Stimulated activated CD4-positive, alpha-beta T cell treated with anti-CD3 and anti-CD28 coated beads, Interleukin-15, amount 100 ng/mL, for 1 hour (primary cell): ENCODE measurements at places on chromosomes 3 and 15.

GRCh38 chr3:1587426-1587825, 494.6 kb downstream of the CNTN6 start:
- no peak for DNase-seq

DNA sequence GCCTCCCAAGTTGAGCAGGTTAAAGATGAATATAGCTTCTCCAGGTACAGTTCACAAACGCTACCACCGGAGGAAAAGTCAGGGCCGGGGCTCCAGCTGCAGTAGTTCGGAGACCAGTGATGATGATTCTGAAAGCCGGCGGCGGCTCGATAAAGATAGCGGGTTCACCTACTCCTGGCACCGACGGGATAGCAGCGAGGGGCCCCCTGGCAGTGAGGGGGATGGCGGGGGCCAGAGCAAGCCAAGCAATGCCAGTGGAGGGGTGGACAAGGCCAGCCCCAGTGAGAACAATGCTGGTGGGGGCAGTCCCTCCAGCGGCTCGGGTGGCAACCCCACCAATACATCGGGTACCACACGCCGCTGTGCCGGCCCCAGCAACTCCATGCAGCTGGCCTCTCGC, 61.4 kb downstream of the SNRK start:
- no peak for DNase-seq

GRCh38 chr3:52872245-52872644, 25.1 kb downstream of the STIMATE start:
- DNase-seq: no peak

GRCh38 chr3:48217449-48217848, 5.8 kb upstream of the CAMP start:
- DNase-seq: no peak

DNA sequence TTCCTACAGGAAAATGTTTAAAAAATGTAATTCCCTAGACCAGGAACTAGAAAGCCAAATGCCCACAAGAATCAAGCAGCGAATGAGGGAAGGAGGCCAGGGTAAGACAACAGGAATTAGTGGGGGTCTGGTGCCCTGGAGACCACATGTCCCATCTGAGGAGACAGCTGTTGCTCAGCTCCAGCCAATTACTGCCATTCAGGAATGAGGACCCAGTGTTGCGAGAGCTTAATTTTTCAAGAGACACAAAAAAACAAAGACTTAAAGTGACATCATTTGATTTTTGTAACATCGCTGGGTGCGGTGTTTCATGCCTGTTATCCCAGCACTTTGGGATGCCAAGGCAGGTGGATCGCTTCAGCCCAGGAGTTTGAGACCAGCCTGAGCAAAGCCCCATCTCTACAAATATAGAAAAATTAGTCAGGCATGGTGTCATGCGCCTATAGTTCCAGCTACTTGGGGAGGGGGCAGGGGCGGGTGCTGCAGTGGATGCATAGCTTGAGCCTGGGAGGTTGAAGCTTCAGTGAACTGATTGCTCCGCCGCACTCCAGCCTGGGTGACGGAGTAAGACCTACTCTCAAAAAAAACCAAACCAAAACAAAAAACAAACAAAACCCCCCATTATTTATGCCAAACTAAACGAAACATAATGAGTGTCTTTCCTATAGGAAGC, 52.8 kb upstream of the LRIG1 start:
- DNase-seq: no peak

DNA sequence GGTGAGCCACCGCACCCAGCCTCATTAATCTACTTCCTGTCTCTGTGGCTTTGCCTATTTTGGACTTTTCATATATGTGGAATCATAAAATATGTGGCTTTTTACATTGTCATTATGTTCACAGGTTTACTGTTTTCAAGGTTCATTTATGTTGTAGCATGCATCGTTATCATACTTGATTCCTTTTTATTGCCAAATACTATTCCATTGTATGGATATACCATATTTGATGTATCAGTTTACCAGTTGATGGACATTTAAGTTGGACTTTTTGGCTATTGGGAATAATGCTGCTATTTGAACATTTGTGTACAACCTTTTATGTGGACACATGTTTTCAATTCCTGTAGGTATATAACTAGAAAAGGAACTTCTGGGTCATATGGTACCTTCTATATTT, 14.0 kb downstream of the GXYLT2 start:
- DNase-seq: no peak

GRCh38 chr3:3625544-3626271, 173.5 kb upstream of the LRRN1 start:
- DNase-seq: no peak

- DNase-seq: no peak
Observed at GRCh38 chr3:167172377-167172776, 207.7 kb downstream of the ZBBX start.

- no peak for DNase-seq
Observed at GRCh38 chr3:131762981-131763564, 260.3 kb upstream of the MRPL3 start.

DNA sequence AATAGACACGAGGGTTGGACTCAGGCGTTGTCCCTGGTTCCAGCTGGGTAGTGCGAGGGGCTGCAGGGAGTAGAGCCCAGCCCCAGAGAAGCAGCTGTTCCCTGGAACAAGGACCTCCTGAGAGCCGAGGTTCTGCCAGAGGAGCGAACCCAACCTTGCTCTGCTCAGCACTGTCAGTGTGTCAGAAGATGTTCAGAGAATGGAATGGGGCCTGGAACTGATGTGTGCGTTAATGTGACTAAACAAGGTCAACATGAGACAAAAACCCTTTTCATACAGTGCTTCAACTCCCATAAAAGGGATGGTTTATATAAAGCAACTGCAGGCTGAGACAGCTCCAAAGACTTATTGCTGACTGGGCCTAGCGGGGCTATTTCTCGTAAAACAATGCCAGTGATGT, 35.5 kb upstream of the HACD2 start:
- no peak for DNase-seq

- no peak for DNase-seq
Observed at GRCh38 chr15:39128746-39129145, 452.1 kb upstream of the THBS1 start.

GRCh38 chr3:28476194-28476593, 127.6 kb upstream of the AZI2 start:
- no peak for DNase-seq

DNA sequence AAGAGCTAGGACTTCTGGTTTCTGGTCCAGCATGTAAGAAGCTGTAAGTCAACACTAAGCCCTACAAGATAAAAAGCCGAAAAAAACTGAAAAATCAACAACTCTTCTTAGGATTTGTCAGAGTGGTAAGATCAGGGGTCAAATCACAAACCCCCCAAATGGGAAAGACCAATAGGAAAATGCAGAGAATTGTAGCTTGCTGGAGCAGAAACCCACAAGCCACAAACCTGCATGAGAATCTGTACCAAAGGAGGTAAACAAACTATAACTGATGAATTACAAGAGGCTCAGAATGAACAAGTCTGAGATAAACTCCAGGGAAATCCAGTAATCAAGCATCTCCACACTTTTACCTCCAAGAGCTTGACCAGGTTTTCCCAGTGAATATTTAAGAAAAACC, 36.0 kb downstream of the RFX7 start:
- no peak for DNase-seq

DNA sequence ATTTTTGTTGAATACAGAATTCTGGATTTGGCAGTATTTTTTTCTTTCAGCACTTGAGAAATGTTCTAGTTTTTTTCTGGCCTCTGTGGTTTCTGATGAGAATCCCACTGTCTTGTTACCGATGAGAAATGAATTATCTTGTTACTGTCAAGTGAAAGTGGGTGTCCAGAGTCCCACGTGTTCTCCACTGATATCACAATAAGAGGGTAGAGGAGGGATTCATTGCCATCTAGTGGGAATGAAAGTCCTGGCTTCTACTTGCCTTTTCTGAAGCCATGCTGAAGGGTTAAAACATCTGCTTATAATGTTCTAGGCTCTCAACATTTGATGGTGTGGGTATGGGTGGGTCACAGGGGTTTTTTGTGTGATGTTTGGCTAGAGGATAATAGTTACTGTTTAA, 66.1 kb downstream of the SEC22A start:
- DNase-seq: no peak

- no peak for DNase-seq
Observed at GRCh38 chr3:71087143-71088018, 496.1 kb downstream of the FOXP1 start.

GRCh38 chr3:78204977-78205376, 1165.1 kb downstream of the ROBO2 start:
- no peak for DNase-seq

GRCh38 chr15:98903377-98904018, 104.1 kb downstream of the PGPEP1L start:
- DNase-seq: no peak

DNA sequence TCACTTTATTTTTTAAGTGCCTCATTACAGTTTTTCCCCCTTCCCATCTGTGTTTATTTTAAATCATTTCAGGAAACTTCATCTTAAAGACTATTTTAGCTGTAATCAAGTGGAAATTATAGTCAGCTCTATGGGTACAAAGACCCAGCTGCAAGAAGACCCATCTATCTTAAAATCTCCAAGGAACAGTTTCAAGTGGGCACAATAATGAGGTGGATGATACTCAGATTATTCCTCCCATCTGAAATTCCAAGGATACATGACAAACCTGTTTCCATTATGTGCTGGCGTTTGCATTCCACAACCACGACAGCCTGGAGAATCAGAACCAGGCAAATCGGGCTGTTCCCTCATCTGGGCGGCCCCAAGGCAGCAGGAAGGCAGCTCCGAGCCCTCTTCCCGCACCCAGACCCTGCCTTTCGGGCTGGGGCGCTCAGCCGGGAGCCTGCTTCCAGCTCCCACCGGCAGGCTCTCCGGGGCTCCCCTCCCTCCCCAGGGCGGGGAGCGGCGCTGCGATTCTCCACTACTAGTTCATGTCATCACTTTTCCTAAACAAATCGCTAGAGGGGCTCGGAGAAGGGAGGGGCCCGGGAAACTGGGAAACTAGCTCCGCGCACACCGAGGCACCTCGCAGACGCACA, at the start of gene MGLL:
Gene MGLL (minus strand): TSS at position 475 of the 641 bp plus-strand sequence. CDS start 197 bp downstream, at position 278.
- no peak for DNase-seq

DNA sequence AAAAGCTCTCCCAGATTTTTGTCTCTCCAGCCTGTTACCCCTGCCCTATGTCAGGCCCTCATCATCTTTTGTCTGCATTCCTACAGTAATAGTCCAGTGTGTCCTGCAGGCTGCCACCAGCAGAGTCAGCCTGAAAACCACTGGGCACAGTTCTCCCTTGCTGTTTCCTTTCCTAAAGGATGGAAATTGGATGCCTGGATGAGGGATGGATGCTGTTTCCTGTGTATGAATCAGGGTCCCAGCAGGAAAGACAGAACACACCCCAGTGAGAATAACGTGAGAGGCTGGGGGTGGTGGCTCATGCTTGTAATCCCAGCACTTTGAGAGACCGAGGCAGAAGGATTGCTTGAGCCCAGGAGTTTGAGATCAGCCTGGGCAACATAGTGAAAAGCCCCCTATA, 3.3 kb upstream of the SNX33 start:
- DNase-seq: no peak

- no peak for DNase-seq
Observed at GRCh38 chr15:85821545-85821944, 26.8 kb upstream of the KLHL25 start.

DNA sequence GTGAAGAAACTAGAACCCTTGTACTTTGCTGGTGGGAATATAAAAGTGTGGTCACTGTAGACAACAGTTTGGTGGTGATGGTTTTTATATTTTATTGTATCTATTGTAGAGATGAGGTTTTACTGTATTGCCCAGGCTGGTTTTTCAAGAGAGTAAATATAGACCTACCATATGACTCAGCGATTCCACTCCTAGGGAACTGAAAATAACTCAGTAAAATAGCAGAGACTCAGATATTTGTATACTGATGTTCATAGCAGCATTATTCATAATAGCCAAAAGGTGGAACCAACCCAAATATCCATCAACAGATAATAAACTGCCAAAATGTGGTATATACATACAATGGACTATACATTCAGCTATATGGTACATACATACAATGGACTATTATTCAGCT, 68.8 kb upstream of the IL12A start:
- no peak for DNase-seq

GRCh38 chr15:47584316-47584715, 133.0 kb upstream of the SEMA6D start:
- no peak for DNase-seq

DNA sequence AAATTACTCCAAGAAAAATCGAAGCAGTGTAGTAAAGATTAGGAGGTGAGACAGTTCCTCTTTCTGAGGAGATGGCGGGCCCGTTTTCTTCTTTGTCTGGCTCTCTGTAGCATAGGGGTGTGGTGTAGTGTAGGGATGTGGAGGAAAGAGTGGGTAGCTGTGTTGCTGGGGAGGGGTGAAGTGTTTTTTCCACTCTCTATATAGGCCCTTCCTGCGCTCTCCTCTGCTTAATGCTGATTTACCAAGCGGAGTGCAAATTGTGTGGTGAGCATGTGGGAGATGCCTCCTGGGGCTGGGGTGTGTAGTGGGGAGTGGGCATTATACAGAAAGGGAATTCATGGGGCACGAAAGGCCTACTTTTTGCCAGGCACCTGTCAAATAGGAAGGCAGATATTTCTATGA, 94.9 kb downstream of the ST6GAL1 start:
- DNase-seq: peak; percentile 24

DNA sequence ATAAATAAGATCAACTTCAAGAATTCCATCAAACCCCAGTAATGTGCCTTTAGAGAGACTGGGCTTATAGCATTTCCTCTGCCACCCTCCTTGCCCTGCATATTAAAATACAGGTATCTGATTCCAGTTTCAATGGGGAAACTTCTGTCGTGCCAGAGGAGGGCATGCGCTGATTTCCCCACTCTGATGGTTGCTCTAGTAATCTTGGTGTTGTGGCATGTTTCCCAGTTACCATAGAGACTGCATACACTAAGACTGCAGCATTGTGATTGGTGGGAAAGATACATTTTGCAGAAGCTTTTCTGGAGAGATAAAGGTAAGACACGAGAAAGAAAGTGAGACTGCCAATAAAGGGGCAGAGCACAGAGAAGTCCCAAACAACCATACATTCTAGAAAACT, 225.6 kb downstream of the TIGIT start:
- no peak for DNase-seq

- no peak for DNase-seq
Observed at GRCh38 chr15:38424101-38424552, 29.8 kb upstream of the FAM98B start.

- no peak for DNase-seq
Observed at GRCh38 chr15:98800437-98801233, 152.3 kb downstream of the IGF1R start.

DNA sequence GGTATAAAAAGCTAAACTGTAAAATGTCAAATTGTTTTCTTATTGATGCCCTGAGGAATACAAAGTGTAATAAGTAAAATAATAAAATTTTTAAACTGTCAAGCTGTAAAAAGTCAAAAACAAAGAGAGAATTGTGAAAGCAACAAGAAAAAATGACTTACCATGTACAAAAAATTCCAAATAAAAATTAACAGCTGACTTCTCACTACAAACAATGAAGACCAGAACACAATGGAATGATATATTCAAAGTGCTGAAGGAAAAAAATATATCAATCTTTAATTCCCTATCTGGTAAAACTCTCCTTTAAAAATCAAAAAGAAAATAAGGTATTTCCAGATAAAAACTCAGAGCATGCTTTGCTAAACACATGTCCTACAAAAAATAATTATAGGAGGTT, 883.5 kb downstream of the IGSF11 start:
- no peak for DNase-seq
